Epithelial cell of esophagus (primary cell): ENCODE measurements at places on chromosomes 12 and 14.

- peak; percentile 56 for DNase-seq
Measured at GRCh38 chr14:36646664-36647416, 14.8 kb upstream of the PAX9 start.

GRCh38 chr12:49088932-49089330, 5.7 kb downstream of the DHH start:
- no peak for DNase-seq

- peak; percentile 63 for DNase-seq
Measured at GRCh38 chr14:22122227-22122818, 448.7 kb upstream of the OR4E1 start.

GRCh38 chr12:125579916-125580315, 514.7 kb downstream of the AACS start:
- DNase-seq: no peak

- DNase-seq: no peak
Measured at GRCh38 chr14:69114763-69115162, 38.2 kb downstream of the DCAF5 start.

DNA sequence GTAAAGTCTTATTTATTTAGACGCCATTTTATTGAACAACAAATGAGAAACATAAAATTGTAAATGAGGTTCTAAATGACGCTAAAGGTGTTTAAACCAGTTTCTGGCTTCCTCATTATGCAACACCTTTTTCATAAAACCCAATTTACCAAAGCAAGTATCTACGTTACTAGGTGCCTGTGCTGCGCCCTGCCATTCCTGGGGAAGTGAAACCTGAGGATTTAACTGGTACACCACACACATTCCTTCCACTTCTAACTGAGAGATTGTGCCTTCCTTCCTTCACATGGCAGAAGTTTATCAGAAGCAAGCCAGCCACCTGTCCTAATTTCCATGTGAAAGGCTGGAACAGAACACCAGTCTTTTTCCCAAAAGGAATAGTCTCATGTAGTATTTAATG, 40.3 kb upstream of the GCH1 start:
- DNase-seq: no peak

GRCh38 chr12:128594521-128594920, 229.2 kb downstream of the SLC15A4 start:
- DNase-seq: no peak

GRCh38 chr12:9032202-9032964, 43.0 kb downstream of the KLRG1 start:
- DNase-seq: peak; percentile 19

GRCh38 chr12:1540690-1541089, 53.7 kb downstream of the FBXL14 start:
- DNase-seq: peak; percentile 90

DNA sequence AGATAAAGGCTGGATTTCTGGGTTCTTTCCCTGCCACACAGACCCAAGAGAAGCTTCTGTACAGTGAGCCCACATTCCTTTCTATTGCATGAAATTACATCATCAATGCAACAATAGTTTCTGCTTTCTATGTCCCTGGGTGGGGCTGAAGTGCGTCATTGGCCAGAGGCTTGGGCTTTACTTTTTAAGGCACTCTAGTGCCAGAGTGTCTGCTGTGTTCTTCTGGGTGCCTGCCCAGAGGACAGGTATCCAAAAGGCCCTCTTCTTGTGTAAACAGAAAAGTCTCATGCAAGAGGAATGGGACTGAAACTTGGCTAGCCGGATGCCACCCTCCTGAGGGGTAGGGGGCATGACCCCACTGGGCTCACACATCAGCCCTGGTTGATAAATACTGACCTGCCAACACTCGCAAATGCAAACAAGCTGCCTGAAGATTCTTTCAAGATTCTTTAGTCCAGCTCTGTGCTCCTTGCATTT, 5.9 kb downstream of the KRT86 start:
- DNase-seq: peak; percentile 96

DNA sequence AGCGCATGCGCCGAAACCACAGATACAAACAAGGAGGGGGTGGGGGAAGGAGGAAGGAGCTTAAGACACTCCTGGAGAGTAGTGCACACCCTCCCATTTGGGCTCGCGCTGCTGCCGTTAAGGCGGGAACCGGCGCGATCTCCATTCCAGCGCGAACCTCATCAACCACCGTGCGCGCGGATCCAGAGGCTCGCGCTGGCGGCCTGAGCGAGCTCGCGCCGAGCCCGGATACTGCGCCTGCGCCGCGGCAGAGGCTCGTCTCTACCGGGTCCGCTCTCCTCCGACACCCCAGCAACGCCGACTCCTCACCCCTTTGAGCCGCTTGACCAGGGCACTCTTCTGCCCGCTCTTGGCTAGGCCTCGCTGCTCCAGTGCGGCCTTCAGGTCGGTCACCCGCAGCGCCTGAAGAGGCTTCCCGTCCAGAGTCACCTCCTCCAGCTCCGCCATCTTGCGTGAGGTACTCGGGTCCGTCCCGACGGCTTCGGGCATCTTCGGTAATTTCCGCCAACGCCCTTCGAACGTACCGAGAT, at the start of gene ACIN1:
Gene ACIN1, minus strand, starts transcription at position 471 of the 530 bp plus-strand sequence. Its CDS starts 24 bp downstream, at position 447.
- DNase-seq: peak; percentile 79

DNA sequence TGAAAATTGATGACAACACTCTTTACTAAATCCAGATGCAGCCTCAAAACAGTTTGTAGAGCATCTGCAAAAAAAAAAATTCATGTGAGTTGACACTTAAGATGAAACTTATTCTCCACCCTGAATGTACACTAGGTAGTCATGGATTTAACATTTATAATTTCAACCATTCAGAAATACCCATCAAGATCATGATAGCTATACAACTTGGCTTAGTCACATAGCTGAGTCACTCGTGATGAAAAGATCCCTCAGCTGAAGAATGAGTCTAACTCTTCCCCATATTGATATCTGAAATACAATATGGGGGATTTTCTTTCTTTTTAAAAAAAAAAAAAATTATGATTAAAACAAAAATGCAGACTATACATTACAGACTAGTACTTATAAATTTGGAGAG, 104.8 kb upstream of the PLEKHG7 start:
- peak; percentile 92 for DNase-seq

GRCh38 chr14:76080025-76080424, 71.7 kb upstream of the GPATCH2L start:
- DNase-seq: no peak

GRCh38 chr14:106802413-106803364, 1276.3 kb downstream of the TMEM121 start:
- DNase-seq: no peak

DNA sequence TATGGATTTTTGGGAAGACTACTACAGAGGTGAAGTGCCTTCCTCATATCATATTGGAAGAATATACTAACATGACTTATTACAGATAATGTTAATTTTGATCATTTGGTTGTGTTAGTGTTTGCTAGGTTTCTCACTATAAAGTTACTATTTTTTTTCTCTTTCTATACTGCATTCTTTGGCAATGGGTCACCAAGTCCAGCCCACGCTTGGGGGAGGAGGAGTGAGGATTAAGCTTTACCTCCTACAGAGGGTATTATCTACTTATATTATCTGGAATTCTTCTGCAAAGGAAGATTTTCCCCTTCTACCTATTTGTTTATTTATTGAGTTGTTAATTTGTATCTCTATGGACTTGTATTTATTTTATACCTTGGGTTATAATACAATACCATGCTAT, 31.5 kb downstream of the SCN8A start:
- no peak for DNase-seq

- no peak for DNase-seq
Measured at GRCh38 chr12:102970780-102971179, 13.3 kb downstream of the ASCL1 start.

- no peak for DNase-seq
Measured at GRCh38 chr14:45867046-45867894, 614.3 kb upstream of the MIS18BP1 start.

- DNase-seq: no peak
Measured at GRCh38 chr12:24839268-24839791, 109.6 kb downstream of the BCAT1 start.

DNA sequence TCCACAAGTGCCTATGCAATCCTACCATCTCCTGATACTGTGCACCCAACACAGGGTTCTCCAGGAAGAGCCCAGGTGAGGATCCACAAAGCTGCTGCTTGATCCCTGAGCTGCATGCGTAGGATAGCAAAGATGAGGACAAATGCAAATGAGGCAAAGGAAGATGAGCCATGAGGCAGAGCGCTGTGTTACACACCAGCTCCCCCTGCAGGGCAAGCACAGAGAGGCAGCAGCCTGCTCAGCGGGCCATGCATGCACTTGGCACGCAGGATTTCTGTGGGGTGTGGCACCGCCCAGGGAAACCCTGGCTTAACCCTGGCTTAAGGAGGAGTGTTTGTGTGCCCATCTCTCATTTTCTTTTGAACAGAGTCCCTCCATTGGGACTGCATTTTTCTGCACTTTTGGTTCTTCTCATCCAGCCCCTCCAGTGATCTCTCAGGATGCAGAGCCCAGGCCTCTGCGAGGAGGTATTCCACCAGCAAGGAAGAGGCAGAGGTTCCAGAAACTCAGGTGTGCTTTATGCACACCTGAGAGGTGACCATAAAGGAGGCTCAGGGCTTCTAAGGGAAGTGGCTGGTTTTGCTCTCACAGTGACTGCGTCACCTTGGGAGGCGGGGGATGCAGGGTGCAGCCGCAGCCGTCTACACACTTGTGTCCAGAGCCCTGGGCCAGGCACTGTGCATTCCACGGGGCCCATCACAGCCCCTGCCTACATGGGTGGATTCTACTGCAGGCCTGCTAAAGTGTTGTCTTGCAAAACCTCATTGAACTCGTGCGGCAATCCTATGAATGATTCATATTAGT, 973.3 kb upstream of the TMEM132C start:
- peak; percentile 81 for DNase-seq

DNA sequence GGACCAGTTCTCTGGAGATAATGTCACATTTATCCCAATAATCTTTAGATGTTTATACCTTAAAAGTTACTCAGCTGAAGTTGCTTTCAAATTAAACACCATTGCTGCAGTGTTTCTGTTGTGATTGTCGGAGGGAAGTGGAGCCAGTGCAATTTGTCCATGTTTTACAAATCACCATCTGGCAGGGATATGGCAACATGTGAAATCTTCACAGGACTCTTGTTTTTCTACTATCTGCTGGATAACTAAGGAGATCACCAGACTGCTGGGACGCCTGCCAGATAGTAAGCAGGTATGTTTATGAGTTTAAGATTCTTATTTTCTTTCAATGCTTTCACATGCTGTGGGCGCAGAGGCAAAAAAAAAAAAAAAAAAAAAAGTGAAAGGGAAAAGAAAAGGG, 100.3 kb upstream of the SOX5 start:
- DNase-seq: no peak

GRCh38 chr12:96414637-96415036, 14.4 kb upstream of the CDK17 start:
- DNase-seq: peak; percentile 78

- no peak for DNase-seq
Measured at GRCh38 chr14:68880581-68881105, 87.8 kb upstream of the ZFP36L1 start.

GRCh38 chr14:67710209-67710608, 8.5 kb downstream of the RDH12 start:
- no peak for DNase-seq

DNA sequence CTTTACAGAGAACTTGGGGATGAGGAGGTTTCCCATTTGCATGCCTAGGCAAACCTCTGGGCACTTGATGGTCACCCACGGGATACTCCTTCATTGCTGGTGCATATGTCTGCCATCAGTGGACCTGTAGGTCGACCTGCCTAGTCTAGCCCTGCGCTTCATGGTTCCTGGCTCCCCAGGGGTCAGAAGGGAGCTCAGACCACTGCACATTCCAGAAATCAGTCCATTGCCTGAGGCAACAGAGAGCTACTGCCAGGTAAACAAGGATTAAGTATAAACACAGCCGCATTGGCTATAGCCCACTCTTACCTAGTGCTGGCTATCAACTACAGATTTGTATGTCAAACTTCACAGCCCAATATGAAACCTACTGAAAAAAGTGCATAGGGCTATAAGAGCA, 476.4 kb downstream of the SOX5 start:
- DNase-seq: no peak

DNA sequence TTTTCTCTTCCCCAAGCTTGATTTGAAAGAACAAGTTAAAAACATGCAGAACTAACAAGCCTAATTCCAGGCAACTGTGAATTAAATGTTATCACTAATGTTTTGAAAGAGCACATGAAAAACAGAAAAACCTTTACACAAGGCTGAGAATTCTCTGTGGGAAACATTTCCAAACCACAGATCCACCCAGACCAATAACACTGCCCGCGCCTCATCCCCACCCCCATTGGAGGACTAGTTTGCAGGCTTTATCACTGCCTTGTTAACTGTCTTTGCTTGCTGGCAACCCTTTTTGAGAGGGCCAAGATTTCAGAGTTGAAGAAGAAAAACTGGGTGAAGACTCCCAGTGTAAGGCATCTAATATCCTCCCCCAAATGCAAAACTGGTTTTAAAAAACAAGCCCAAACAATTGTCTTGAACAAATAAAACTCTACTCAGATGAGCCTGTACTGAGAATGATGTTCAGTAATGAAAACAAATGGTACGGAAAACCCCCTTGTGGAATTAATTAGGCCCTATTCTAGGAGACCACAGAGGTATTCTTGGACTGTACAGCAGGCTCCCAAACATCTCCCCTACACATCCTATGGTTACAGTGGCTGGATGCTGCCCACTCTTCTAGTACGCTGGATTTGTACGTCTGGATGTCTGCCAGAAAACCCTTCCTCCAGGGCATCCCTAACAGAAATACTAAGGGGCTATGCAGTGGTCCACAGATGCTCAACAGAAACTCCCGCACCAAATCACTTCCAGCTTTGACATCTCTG, 5.8 kb downstream of the MAX start:
- peak; percentile 20 for DNase-seq

DNA sequence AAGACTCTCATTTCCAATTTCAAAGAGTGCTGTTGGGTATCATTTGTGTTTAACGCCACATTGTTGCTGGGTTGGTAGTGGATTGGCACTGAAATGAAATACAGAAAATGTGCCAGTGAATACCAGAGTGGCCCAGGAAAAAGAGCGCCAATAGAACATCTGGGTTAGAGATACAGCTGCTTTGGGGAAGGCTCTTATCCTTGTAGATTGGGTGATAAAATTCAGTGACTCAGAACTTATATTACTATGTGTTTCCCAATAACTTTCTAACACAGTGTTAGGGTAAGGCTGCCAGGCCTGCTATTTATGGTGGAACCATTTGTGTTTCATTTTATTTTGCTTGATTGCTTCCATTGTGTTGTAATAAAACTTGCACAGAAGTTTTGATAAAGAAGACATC, 168.2 kb upstream of the SSTR1 start:
- DNase-seq: no peak

DNA sequence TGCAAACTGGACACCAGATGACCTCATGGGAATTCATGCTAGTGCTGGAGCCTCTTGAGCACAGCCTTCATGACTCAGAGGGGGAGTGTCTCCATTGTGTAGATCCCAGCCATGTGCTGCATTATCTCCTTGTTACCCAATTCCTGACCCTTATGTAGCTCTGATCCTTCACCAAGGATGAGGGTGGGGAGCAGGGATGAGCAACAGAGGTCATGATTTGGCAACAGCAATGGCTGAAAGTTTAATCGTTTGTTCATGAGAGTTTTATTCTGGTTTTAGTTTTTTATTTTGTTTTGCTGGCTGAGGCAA, 9.5 kb upstream of the BDKRB1 start:
- DNase-seq: peak; percentile 98
